ENCODE measurements at places on chromosomes 5 and 9.

DNA sequence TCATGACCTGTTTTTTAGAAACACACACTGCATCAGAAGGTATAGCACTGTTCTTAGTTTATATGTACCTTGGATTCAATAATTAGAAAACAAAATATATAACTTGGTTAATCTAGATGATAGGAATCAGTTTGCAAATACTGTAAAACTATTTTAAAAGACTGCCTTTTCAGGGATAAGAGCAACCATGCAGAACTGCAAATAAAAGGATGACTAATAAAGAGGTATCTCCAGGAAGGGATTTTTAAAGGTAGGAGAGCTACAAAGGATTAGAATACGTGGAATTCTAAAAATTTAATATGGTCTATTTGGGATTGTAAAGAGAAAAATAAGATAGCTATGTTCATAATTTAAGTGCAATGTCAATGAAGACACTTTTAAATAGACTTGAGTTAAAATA is 9.4 kb downstream of the GABRA1 start:
- DNase-seq, result no peak

GRCh38 chr5:168474319-168474718 is 12.0 kb upstream of the RARS1 start:
- DNase-seq, result no peak

- no peak for DNase-seq
Observed at GRCh38 chr5:55407059-55407684, 99.4 kb downstream of the MTREX start.

- DNase-seq, result no peak
Observed at GRCh38 chr5:115439042-115439441, 105.5 kb downstream of the FEM1C start.

DNA sequence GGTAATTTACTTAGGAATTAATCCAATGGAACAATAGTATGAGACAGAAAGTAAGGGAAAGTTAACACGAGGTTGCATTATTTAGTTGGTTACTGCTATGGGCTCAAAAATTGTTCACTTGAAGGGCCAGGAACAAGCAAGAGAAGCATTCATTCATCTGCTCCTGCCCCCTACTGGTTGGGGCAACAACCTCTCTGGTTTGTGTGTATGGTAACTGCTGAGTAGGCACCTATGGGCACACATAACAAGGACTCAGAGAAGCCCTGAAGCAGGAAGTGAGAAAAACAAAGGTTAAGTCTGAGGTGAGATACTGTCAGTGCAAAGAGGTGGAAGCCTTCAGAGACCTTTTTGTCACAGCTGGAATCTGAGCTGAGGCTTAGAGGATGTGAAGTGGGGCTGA is 34.4 kb upstream of the RANBP6 start:
- no peak for DNase-seq

GRCh38 chr5:166436872-166437271 is 1854.6 kb upstream of the WWC1 start:
- no peak for DNase-seq

- DNase-seq, result no peak
Observed at GRCh38 chr5:74519161-74519571, 121.4 kb downstream of the ENC1 start.

- DNase-seq, result no peak
Observed at GRCh38 chr9:130183133-130183762, 11.0 kb downstream of the NCS1 start.

DNA sequence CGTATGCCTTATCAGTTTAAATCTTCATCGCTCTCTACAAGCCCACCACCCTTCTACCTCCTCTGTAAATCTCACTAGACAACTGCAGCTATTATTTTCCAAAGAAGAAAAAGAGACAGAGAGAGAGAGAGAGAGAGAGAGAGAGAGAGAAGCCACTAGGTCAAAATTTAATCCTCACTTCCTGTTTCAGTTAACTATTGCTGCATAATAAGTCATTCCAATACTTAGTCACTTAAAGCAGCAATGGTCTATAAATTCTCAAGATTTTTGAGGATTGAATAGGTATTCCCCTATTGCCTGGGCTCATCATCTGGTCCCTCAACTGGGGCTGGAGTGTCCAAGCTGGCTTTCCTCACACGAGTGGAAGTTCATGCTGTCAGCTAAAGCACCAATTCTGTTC is 68.8 kb downstream of the ITGA1 start:
- no peak for DNase-seq

GRCh38 chr9:134968011-134968822 is 50.5 kb upstream of the FCN1 start:
- no peak for DNase-seq

GRCh38 chr5:6505783-6506557 is 57.3 kb downstream of the UBE2QL1 start:
- DNase-seq, result no peak

DNA sequence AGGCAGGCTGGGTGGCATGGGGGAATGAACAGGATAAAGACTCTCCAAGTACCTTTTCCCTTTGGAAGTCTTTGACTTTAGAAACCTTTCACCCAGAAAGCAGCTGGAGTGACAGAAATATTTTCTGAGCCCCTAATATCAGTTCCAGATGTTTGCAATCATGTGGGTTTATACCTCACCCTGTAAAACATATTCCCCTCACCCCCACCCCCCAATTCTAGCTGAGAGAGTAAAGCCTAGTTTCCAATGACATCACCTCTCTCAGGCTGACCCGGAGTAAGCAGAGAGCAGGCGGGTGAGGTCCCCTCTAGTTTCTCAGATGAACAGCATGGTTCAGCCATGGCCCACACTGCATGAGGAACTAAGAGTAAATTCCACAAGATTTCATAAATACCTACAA is 82.9 kb upstream of the TRIM32 start:
- no peak for DNase-seq

GRCh38 chr9:81540142-81540710 is 149.1 kb downstream of the TLE1 start:
- no peak for DNase-seq

DNA sequence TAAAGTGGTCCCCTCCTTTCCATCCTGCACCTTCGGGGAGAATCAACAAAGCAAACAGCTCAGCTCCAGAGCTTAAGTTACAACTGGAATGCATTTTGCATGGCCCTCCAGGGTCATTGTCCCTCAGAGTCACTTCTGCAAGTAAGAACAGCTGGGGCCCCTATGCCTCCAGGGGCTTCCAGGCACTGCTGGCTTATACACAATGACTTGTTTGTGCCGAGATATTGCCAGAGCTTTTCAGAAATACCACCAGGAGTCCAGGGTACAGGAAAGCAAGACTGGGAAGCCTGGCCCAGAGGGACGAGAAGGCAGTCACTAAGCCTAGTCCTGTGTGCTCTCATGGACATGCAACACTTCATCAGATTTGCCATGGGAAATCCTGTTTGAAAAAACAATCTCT is 11.3 kb downstream of the FRMD3 start:
- DNase-seq, result no peak

GRCh38 chr9:112925058-112925641 is 34.5 kb upstream of the SLC46A2 start:
- DNase-seq, result no peak

DNA sequence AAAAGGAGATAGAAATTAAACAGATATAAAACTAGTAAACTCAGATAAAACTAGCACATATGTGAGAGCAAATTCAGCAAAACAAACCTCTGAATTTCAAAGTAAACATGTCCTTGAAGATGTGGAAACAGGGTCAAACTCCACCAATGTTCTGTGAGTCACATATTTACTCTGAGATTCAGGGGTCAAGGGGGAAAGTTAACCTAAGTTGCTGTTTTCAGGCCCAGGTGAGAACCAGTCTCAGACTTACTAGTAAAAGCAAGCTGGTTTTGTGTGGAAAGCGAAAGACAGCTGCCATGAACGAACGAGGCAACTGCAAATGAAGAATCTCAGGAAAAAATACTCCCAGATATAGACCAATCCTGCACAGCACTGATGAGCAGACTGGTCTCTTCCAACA is 29.0 kb downstream of the PSMB7 start:
- no peak for DNase-seq

DNA sequence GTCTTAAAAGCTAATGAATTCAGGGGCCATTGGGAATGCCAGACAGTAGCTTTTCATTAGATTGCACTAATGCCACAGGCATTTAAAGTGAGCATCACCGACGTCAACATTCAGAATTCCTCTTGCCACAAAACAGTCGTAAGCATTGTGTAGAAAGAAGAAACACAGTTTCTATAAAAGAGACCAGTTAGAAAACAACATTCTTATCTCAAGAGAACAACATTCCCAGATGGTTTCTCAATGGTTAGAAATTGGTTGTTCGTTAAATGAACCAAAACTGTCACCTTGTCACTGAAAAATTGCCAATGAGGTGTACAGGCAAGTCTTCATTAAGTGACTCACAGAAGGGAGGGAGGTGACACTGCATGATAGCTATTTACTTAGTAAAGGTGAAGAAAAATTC is 401.6 kb upstream of the PRR16 start:
- no peak for DNase-seq
